ENCODE measurements at places on chromosomes 7 and 10.

- no peak for DNase-seq
Measured at GRCh38 chr7:265998-266850, 23.7 kb upstream of the FOXL3 start.

GRCh38 chr7:49580761-49581160, 192.7 kb upstream of the VWC2 start:
- no peak for DNase-seq

DNA sequence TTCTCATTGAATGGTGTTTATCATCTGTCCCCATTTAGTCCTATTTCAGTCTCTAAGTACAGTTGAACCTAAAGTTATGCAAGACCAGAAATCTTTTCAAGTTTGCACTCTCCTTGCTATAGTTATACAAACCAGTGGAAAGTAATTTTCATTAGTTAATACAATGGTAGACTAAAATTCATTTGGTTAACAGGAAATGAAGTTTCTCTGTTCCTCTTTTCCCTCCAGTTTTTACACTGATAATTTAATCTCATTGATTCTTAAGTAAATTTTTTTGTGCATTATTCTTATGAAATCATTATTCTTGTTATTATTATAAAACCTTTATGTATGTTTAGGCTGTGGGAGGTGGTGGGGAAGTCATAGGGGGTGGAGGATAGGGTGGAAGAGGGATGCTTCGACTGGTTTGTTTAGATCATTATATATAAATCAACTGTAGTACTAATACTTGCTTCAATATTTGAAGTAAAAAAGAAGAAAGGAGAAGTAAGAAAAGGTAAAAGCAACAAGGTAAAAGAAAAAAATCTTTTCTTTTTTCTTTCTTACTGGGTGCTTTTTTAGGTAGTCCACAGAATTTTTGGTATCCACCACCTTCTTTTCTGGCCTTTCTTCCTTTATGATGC, 104.1 kb downstream of the GPR85 start:
- no peak for DNase-seq

DNA sequence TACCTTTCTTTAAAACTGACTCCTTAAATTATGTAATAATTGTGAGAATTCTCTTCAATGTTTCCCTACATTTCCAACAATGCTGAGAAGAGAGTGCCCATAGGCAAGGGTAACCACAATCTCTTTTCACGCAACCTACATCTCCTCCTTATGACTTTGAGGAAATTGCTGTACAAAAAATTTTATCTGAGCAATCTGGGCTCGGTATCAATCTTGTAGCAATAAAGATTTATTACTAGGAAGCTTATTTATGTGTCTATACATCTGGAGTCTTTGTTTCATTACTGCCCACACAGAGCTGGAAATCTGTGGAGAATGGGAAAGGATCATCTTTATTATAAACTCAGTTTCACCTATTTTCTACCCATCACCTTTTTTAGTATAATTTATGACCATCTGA, 913.8 kb upstream of the SORCS1 start:
- no peak for DNase-seq

DNA sequence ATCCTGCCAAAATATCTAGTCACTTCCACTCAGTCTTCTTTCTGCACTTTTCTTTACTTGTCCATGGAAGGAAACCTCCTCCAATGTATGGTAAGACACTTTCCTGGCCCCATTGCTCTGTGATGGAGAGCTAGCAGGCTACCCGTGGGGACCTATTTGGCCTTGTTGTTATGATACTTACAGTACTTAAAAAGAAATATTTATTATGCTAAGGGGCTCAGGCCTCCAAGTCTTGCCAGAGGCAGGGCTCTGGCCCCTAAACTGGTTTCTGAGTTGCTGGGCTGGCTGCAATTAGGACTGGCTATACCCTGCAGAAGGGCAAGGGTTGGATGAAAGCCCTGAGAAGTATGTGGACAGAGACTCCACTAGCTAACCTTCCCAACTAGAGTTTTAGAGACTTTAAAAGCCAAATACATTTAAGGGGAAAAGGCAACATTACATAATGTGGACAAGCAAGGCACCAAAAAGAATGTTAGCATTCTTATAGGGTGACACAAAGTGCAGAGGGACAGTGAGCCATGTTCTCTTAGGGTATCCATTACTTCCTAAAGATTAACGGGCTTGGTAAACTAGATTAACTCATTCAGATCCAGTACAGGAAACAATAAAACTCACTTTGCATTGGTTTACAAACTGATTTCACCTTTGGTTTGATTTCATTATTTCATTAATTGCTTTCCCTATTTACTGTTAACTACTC, 84.9 kb upstream of the INHBA start:
- no peak for DNase-seq

DNA sequence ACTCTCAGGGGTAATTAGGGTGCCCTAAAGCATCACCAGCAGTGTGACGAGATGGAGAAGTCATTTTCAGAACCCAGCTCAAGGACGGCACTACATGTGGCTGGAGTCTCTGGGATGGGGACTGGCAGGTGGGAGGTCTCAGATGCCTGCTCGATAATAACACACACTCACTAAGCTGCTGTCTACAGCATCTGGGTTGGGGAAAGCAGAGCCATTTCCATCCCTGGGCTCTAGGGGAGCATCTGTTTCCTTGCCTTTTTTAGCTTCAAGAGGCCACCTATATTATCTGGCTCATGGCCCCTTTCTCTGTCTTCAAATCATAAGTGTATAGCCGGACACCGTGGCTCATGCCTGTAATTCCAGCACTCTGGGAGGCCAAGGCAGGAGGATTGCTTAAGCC, 79.6 kb downstream of the SH3PXD2A start:
- no peak for DNase-seq

GRCh38 chr7:98120559-98120958, 13.9 kb downstream of the LMTK2 start:
- no peak for DNase-seq

DNA sequence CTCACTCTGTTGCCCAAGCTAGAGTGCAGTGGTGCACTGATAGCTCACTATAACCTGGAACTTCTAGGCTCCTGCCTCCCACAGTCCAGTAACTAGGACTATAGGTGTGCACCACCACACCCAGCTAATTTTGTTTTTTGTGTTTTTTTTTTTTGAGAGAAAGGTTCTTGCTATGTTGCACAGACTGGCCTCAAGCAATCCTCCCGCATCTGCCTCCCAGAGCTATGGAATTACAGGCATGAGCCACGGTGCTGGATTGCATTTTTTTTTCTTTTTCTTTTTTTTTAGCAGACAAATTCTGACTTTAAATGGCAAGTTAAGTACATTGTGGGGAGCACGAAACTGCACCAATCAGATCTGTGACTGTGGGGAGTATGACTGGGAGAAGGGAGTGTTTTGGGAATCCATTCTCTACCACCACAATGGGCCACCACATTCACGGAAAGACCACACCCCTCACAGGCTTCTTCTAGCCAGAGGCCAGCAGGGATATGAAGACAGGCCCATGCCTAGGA, 58.1 kb upstream of the MSMB start:
- no peak for DNase-seq

GRCh38 chr7:128381161-128381821, 19.8 kb upstream of the PRRT4 start:
- DNase-seq, result no peak

DNA sequence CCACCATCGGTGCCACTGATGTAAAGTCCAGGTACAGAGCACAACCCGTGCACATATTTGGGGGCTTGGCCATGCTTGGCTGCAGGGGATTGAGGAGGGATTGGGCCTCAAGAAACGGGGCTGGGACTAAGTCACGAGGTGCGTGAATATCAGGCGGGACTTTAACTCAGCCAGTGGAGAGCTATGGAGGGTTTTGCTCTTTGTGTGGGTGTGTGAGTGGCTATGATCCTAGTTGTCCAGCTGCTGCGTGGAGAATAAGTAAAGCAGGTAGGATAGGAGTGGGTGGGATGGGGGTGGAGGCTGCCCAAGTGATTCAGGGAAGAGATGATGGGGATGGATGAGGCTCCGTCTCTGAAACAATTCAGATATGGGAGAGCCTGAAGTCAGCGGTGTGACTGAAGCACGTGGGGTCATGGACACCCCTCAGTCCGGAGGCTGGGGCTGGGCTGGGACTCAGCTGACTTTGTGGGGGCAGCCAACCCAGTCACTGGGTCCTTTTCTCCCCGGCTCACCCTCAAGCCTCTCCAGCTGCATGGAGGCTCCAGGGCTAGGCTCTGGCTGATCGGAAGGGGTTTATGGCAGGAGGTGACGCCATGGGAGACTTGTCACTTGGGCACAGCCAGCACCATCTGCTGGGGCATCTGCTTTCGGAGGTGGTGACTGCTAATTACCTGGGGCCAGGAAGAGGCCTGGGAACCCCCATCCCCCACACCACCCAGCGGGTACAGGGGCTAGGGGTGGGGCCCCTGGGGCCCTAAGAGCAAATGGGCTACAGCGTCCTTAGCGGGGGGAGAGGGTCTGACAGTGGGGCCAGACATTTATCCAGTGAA, 1.7 kb upstream of the LFNG start:
- no peak for DNase-seq

GRCh38 chr10:15387021-15387420, 15.9 kb upstream of the FAM171A1 start:
- DNase-seq, result no peak

- peak; percentile 57 for DNase-seq
Measured at GRCh38 chr10:77837248-77837924, 89.2 kb downstream of the DLG5 start.

DNA sequence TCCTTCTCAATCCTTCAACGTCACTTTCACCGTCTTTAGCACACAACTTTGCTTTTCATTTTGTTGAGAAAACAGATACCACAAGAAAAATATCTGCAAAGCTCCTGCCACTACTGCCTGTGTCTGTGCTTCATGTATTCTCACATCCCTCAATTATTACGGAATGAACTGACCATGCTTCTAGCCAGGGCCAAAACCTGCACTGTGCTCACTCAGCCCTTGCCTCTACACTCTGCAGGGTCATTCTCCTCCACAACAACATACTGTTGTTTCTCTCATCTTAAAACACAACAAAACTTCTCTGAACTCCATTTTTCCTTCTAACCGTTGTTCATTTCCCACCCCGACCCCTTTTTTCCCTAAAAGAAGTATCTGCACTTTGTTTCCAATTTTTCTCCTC, 29.5 kb downstream of the BMPR1A start:
- no peak for DNase-seq

GRCh38 chr7:99784007-99784406, at the start of gene CYP3A4:
CYP3A4 (minus strand) TSS chr7:99784184; CDS start chr7:99784081, 103 bp downstream.
- no peak for DNase-seq

DNA sequence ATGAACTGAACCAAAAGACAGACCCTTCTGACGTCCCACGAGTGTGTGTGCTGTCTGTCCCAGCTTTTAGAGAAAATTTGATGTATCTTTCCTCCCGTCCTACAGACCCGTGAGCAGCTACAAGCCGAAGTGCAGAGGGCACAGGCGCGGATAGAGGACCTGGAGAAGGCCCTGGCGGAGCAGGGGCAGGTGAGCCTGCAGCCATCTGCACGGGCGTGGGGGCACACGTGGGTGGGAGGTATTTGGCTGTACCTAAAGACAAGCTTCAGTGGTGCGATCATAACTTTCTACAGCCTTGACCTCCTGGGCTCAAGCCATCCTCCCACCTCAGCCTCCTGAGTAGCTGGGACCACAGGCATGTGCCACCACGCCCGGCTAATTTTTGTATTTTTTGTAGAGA, 41.7 kb upstream of the DPYSL4 start:
- DNase-seq, result no peak

DNA sequence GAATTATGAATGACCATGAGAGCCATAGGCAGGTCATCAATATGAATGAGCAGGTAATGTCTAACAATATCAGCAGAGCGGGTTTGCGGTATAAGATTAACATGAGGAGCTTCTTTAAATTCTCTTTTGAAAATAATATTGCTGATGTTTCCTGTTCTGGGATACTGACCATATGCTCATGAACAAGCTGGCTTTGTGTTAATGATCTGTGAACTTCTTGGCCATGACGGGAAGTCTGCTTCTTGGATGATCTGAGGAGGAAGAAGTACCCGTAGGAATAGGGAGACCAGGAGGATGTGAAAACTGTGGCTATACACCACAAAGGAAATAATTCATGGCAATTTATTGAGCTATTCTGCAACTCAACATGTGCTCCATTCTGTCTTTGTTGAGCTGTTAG, 38.6 kb downstream of the ITGA8 start:
- DNase-seq, result no peak

DNA sequence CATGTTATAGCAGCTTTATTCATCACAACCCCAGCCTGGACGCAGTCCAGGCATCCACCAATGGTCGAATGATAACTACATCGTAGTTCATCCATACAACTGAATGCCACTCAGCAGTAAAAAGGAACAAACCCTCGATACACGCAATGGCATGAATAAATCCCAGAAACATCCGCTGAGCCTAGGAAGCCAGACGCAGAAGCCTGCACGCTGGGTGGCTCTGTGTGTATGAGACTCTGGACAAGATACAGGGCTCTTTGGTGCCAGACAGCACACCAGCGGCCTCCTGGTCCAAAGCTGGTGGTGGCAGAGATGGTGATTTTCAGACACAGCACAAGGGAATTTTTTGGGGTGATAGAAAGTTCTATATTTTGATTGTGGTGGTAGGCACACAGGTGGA, 10.0 kb upstream of the CRYGN start:
- DNase-seq, result no peak

DNA sequence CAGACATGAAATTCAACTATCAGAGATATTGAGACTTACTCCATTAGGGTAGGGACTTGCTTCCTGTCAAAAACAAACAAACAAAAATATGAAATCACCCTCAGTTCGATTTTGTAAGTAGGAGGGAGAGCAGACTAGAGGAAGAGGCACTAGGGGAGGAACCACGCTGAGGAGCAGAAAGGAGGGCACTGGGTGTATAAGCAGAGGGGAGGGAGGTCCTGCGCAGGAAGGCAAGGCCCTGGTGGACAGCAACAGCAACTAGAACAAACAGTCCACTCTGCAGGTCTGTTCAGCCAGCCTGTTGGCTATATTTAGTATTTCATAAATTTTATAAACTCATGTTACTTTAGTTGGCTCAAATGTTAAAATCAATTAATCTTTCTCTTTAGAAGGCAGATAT, 937.1 kb upstream of the C7orf33 start:
- DNase-seq, result no peak

DNA sequence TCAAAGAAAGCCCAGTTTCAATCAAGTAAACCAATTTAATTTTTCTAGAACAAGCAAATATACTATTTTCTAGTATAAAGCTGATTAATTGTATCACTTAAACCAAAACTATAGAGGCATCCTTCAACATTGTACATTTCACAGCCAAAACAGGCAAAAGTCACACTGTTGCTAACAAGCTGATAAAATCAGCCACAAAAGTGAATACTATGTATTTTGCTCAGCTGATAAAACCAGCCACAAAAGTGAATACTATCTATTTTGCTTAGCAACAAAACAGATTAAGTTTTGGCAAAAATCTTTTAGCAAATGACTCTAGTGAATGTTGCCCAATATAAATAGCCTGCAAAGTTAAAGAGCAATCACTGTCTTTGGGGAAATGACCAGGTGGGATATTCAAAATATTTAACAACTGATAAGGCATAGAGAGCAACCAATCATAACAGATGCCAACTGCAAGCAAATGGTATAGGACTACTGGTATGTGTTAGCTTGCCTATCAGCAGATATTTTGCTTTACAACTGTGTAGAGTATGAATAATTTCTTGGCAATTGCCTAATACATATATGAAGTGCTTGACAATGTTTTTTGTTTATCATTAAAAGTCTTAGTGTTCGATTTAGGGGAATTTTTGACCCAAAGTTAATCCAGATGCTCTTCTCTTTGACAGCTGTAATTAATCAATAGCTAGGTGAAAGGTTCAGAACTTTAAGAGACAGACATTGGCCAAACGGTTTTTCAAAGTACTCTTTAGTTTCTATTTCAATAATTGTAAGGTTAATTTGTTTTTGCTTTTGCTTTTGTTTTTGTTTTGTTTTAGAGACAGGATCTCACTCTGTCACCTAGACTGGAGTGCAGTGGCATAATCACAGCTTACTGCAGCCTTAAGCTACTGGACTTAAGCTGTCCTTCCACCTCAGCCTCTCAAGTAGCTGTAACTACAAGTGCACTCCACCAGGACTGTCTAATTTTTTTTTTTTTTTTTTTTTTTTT, 44.4 kb upstream of the SP4 start:
- no peak for DNase-seq
